ENCODE measurements at places on chromosomes 2 and 18.

- no peak for DNase-seq
Observed at GRCh38 chr2:231936491-231936890, 10.3 kb upstream of the NPPC start.

DNA sequence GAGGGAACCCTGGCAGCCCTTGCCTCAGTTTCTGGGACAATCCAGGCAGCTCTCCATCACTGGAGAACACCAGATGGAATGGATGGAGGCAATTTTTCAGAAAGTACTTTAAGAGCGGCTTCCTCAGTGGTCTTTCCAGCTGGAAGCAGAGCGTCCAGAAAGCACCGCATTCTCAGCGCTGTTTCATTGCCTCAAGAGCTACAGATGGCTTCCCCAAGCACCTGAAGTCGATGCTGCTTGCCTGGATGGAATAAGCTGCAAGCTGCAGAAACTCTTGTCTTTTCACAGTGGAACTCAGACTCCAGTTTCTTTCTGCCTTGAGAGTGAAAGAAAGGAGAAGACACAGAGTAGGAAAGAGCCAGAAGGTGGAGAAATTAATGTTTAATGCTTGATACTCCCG is 766.9 kb downstream of the TDRD15 start:
- no peak for DNase-seq

DNA sequence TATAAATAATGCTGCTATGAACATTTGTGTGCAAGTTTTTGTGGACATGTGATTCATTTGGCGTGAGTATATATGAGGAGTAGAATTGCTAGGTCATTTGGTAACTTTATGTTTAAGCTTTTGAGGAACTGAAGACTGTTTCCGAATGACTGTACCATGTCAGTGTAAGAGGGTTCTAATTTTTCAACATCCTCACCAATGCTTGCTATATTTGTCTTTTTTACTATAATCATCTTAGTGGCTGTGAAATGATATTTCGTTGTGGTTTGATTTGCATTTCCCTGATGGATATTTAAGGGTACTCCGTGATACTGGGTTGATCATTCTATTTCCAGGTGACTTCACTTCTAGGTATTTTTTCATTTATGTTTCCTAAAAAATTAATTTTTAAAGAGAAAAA is 241.1 kb downstream of the BCL2 start:
- DNase-seq, result no peak

- DNase-seq, result no peak
Observed at GRCh38 chr2:135650721-135651120, 90.9 kb upstream of the UBXN4 start.

- DNase-seq, result no peak
Observed at GRCh38 chr2:174198846-174199564, 49.3 kb downstream of the OLA1 start.

GRCh38 chr2:129907256-129907998 is 72.0 kb upstream of the RAB6C start:
- DNase-seq, result no peak

- DNase-seq, result no peak
Observed at GRCh38 chr2:83342860-83343329, 1116.2 kb downstream of the SUCLG1 start.

- DNase-seq, result no peak
Observed at GRCh38 chr2:9650119-9650821, 19.5 kb upstream of the YWHAQ start.

DNA sequence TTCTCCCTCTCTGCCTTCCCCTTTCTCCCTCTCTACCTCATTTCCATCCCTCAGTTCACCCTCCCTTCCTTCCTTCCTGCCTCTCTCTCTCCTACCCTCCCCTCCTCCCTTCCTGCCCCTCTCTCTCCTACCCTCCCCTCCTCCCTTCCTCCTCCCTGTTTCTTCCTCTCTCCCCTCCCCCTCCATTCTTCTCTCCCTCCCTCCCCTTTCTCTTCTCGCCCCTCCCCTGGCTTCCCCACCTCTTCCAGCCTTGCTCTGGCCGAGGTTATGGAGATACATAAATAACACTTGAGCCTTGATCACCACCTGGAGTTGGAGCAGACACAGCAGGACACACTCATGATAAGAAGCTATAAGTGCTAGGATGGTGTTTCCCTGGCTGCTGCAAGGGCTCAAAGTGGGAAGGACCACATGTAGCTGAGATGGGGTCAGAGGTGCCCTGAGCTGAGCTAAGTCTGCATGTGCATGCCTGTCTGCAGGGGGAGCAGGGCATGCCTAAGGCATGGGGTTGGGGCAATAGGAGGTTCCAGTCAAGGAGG is 326.1 kb upstream of the HS6ST1 start:
- no peak for DNase-seq

DNA sequence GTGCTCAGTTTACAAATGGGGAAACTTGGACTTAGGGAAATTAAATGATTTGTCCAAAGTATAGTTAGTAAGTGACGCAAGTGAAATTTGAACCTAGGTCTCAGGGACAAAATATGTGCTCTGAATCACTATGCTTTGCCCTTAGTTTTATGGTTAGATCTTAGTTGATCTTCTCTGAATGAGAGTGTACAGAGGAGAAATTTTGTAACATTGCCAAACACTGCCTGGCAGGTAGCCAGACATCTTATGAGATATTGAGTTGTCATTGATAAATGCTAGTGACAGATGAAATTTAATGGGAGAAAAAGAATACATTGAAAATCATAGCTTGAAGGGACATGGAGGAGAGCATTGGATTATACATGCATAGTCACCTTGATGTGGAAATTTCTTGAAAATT is 91.4 kb downstream of the GALNT1 start:
- DNase-seq, result no peak

DNA sequence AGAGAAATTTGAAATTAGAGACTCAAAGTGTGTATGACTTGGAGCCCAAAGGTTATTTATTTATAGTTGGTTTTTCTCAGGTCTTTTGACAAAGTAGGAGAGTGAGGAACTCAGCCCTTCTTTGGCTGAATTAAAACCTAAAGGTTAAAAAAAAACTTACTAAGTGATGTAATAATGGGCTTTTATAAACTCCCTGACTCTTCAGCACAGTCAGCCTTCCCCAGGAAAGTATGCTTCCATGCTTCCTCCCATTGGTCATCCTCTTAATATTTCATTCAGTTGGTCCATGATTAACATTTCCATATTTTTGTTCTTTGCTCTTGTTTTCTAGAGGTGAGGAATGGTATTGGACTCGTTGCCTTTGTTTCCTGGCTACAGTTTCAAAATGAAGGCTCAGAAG is 7.2 kb downstream of the ARPC2 start:
- no peak for DNase-seq

- DNase-seq, result no peak
Observed at GRCh38 chr2:38200598-38200997, 124.6 kb upstream of the CYP1B1 start.

- DNase-seq, result no peak
Observed at GRCh38 chr2:96107708-96108065, 8.7 kb downstream of the ADRA2B start.

DNA sequence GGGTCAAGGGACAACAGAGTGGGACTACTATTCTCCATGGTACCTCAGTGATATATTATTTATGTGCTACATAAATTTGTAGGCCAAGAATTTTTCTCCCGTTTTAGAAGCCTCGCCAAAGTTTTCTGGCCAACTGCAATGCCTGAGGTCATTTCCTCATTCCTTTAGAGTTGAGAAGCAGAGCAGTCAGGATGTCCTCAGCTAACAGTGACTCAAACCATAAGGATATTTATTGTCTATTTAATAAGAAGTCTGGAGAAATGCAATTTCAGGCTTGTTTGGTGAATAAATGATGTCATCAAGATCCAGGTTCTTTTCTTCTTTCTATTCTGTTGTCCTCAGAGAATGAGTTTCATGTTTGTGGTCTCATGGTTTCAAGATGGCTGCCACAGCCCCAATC is 91.0 kb downstream of the ADCYAP1 start:
- DNase-seq, result peak; percentile 78

DNA sequence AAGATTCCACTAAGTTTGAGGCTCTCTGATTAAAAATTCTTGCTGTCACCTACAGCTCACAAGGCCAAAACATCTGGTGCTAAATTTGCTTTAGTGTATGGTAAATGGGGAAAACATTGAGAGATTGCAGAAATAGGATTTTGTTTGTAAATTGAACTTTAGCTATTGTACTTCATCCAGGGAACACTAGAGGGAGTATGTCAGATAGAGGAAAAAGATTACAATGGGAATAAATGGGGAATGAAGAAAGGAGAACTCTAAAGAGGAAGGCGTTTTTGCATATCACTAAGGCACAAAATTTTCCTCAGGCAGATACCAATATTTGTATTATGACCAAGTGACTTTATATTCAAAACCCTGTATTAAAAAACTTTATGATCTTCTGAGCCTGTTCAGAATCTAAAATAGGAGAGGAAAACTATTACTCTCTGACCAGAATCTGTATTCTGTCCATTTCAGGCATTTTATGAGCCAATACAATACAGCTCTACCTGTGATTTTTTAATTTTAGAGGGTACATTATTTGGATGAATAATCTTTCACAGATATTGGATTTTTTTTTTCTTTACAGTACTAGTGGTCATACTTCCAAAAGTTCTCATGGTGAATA is 52.3 kb upstream of the ITGB6 start:
- DNase-seq, result no peak

GRCh38 chr2:28930205-28930604 is 35.7 kb downstream of the WDR43 start:
- DNase-seq, result no peak

DNA sequence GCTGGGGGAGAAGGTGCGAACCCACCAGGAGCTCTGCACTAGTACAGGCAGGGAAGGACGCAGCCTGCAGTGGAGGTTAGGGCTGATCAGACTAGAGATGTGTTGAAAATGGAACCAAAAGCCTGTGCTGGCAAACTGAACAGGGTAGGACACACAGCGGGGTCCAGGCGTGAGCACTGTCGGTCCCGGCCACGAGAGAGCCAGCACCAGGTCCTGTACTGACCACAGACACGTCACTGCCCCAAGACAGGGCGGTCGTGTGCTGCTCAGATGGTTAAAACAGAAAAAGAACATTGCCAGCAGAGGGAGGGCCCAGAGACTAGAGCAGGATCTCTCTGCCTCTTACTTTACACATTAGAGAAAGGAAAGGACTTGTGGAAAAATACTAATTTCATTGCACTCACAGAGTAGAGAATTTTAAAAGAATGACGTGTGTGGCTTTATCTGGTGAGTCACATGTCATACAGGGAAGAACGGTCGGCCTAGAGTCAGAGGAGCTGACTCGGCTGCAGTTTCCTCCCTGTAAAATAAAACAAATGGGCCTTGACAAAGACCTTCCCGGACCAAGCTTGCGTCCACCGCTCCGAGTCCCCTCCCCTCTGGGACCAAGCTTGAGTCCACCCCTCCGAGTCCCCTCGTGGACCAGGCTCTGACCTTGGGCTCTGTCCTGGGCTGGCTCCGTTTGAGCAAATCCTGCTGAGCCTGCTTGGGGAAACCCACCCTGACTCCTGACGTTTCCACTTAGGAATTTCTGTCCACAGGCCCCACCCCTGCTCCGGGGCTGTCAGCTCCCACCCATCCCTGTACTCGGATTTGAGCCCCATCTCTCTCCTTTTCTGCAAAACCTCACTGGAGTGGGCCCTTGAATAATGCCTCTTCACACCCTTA is 16.7 kb upstream of the ADI1 start:
- DNase-seq, result peak; percentile 78

DNA sequence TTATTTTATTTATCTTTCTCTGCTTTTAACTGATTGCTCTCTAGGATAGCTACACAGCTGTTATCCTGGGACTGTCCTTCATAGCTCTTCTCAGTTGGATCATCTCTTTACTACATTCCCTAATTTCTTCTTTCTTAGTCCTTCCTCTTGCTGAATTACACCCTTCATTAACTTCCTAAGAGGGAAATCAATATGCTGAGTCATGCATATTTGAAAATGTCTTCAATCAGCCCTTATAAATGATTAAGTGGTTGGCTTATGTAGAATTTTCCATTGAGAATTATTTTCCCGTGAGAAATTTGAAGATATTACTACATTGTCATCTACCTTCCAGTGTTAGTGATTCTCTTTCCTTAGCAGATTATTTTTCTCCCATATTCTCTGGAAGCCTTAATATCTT is 214.2 kb downstream of the SOCS6 start:
- DNase-seq, result no peak

- DNase-seq, result no peak
Observed at GRCh38 chr2:52955079-52955478, 812.5 kb upstream of the CHAC2 start.

DNA sequence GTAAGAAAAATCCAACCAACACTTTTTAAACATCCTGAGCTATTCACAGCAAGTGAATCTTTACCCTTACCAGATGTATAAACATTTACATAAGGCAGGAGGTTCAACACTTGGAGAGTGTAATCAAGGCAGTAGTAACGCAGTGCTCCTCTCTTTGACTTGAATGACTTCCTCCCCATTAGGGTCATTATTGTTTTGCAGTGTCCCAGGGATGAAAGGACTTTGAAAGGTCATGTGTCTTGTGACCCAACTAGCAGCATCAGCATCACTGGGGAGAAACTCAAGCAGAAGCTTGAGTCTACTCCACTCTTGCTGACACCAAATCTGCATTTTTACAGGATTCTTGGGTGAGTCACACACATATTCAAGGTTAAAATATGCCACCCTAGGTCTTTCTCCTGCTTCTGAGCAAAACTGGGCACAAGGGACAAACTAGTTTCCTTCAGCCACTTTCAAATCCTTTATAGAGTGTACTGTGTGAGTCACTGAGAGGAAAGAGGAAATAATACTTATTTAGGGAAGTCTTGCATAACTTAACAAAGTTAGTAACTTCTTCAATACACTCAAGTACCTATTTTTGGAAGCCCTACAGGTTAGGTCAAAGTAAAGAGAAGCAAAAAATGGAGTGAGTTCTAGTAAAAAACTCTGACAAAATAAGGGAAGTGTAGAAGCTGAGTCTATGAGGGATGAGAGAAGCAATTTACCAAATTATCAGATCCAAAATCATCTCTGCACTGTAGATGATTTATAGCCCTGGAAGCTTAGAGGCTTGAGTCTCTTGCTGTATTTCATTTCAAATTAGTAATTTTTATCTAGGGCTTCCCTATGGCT is 51.0 kb upstream of the EML4 start:
- DNase-seq, result peak; percentile 34

DNA sequence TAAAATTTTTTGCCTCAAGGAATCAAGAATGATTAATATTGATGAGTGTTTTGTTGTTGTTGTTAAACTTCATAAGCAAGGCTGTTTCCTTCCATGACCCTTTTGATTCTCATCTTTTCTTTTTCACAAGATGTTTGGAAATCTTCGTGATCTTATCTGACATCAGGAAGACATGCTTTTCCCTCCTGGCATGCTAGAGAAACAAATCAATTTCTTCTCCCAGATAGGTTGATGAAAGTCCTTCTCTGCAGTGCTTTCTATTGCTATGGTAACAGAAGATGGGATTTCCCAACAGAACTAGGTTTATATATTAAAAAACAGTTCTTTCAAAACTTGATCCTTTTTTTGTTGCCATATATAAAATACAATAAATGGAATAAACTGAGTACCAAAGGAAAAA is 85.2 kb downstream of the EML6 start:
- no peak for DNase-seq

- DNase-seq, result no peak
Observed at GRCh38 chr2:7060631-7061449, 143.6 kb downstream of the RNF144A start.

- DNase-seq, result no peak
Observed at GRCh38 chr2:176101216-176101830, 1.7 kb downstream of the HOXD12 start.

GRCh38 chr2:180553094-180553715 is 427.2 kb upstream of the UBE2E3 start:
- DNase-seq, result no peak

Data from MG63 (cell line).